Ascending aorta (tissue), 2 donors: ENCODE measurements at places on chromosomes 12 and 14.
A peak's percentile ranks its signal among the peaks of the same experiment; 100 is the strongest.

DNA sequence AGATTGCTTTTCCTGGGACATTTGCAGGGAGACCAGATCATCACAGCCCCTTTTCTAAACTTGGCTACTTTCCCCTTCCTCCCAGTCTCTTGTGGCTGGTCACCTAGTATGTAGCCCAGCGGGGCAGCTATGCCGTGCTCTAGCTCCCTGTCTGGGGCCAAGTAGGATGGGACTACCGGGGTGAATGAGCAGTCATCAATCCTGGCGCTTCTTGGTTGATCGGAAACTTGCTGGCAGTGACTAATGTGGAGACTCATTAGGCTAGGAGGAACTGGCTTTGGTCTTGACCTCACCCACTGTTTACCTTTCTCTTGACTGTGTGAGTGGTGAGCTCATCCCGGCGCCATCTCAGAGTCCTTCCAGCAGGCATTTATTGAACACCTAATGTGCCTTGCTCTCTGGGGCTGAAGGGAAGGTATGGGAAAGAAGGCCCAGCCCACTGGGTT is 15.9 kb downstream of the PLEKHG3 start:
- DNase-seq: peak; percentile 10

GRCh38 chr12:57744194-57744776 is 554 bp upstream of the TSPAN31 start:
- peak; percentile 42 for DNase-seq

DNA sequence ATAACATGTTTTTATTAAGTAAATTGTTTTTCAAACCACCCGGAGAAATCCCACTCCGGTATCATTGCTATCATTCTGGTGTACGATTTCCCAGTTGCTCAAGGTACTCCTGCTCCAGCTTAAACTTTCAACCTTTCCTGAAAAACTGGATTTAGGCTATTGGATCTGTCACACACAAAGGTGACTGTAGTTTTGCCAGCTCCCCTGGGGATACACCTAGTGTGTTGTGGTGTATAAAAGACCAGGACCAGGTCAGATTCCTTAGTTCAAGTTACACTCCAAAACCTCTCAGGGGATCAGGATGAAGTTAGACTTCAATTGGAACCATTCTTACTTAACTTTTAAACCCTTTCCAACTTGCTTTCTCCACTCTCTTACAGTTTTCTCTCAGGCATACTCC is 303.9 kb downstream of the NOVA1 start:
- DNase-seq: no peak

GRCh38 chr12:70338531-70338930 is 27.6 kb upstream of the KCNMB4 start:
- no peak for DNase-seq

GRCh38 chr12:75568801-75569200 is 57.4 kb upstream of the KRR1 start:
- DNase-seq: no peak

GRCh38 chr12:89253488-89253887 is 98.8 kb downstream of the DUSP6 start:
- no peak for DNase-seq
